ENCODE measurements at places on chromosomes 12 and 14.

GRCh38 chr12:85681333-85681732 lies 154.9 kb downstream of the RASSF9 start:
- no peak for DNase-seq

DNA sequence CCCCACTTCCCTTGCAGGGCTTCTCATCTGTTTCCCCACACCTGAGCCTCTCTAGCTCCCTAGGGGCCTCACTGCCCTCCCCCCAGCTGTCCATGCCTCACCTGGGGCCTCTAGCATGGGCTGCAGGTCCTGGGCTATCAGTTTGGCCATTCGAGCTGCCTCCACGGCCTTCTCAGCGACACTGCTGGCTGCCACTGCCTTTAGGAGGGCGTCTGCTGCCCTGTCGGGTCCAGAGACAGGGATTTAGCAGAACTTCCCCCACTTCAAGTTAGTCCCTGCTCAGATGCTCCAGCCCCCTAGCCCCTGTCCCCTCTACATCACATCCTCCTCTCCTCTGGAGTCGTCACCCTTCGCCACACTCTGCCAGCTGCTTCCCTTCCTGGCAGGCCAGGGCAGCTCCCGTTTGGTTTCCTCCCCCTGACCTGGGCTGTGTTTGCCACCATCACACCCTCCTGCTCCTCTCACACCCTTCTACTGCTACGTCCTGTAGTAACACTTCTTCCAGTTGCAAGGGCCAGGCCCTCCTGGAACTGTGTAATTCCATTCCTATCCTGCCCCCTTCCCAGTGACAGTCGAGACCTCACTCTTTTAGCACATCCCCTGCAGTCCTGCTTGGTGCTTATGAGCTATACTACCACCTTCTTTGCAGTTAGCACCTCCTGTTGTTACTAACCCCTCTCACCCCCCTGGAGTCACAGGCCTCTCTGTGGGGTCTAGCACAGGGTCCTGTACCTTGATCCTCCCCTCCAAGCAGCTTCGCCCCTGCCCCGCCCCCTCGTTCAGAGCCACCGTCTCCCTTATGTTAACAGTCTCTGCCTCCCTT lies 4.3 kb upstream of the AP1G2 start:
- no peak for DNase-seq

- DNase-seq: no peak
Observed at GRCh38 chr14:73422515-73422914, 35.8 kb downstream of the NUMB start.

DNA sequence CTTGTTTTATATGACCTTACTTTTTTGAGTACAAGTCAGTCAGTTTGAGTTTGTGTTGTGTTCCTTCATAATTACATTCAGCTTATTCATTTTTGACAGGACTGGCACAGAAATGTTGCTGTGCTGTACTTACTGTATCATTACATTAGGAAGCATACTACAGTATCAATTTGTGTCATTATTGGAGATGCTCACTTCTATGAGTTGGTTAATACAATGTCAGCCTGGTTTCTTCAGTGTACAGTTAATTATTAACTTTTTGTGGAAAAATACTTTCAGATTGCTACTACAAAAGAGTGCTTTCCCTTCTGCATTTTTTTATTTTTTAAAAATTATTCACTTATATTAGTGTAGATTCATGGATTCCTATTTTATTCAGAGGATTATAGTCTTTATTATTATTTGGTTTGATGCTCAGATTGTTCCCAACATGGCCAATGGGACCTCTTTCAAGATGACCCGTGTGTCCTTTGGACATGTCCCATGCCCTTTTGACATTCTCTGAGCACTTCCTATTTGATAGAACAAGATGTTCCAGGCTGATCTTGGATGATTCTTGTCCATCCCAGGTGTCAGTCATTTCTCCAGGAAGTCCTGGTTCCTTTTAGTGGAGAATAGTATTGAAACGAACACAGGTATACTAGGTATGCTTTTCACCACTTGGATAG lies 66.6 kb downstream of the MON2 start:
- DNase-seq: no peak

DNA sequence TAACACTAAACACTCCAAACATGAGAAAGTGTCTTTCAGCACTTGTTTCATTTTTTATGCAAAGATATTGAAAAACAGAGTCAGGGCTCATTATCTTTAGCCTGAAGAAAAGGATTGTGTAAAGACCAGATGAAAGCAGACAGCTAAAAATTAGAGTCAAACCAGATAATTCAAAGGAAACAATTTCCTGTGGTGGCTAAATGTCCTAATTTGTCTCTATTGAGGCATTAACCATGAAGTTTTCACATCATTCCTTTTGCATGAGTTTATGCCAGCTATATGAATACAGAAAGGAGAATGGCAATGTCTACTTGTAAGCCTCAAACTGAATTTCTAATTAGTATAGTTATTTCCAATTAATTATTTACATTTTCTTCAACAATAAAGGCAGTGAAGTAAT lies 338.5 kb downstream of the FSCB start:
- DNase-seq: no peak

DNA sequence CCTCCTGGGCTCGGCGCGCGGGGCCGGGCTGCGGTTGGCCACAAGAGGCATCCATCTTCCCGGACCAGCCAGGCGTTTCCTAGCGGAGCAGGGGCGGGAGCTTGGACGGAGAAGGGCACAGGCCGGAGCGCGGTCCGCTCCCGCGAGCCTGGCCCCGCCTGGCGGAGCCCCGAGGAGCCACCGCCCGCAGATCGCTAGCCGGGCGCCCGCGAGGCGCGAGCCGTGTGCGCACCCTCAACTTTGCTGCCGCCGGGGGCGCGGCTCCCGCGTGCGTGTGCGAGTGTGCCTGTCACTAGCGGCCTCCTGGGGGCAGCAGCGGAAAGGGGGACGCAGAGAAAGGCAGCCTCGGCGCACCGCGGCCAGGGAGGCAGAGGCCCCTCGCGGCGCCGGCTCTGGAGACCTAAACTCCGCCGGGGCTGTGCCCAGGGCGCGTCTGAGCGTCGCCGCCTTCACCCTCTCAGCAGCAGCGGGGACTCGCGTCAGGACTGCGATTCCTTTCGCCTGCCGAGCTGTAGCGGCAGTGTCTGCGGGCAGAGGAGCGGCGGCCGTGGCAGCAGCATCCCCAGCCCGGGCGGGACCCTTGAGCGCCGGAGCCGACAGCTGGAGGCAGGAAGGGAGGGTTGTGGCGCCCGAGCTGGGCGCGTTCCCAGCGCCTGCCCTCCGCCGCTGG lies 644 bp upstream of the SRGAP1 start:
- DNase-seq: peak; percentile 94

DNA sequence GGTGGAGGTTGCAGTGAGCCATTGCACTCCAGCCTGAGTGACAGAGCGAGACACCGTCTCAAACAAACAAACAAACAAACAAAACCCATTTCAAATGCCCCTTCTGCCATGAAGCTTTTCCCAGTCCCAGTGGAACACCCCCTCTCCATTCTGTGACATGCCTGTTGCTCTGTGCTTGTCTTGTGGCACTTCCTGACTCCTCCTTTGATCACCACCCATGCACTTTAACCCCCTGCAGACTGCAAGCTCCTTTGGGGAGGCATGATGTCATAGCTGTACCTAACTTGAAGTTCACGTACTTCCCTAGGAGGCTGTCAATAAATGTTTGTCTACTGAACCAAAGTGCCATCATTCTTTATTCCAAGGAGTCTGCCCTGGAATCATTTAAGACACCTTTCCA lies 64.7 kb downstream of the TMCC3 start:
- DNase-seq: no peak

DNA sequence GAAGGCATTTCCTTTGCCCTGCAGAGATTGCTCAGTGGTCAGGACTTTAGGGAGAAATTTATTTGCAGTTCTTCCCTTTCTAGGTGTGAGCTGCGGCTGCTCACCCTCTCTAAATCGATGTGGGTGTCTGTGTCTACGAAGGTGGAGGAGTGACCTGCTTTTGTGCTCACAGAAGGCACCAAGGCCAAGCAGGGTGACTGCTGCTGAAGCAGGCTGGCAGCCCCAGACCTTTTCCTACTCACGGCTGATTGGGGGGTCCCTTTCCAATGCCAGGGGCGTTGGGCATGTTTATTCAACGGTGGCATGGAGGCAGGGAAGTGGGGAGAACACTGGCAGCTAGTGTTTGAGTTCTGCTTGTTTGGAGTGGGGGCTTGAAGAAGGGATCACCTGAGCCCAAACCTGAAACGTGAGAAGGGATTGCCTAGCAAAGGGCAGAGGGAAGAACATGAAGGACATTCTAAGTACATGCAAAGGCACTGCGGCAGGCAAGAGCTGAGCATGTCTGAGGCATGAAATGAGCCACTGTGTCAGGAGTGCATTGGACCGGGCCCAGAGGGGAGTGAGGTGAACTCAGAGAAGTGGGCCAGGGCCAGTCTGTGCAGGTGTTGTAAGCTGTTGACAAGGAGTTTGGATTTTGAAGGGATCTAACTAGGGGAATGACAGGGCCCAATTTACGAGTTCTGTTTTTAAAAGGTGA lies 56.3 kb downstream of the CACNA1C start:
- no peak for DNase-seq

DNA sequence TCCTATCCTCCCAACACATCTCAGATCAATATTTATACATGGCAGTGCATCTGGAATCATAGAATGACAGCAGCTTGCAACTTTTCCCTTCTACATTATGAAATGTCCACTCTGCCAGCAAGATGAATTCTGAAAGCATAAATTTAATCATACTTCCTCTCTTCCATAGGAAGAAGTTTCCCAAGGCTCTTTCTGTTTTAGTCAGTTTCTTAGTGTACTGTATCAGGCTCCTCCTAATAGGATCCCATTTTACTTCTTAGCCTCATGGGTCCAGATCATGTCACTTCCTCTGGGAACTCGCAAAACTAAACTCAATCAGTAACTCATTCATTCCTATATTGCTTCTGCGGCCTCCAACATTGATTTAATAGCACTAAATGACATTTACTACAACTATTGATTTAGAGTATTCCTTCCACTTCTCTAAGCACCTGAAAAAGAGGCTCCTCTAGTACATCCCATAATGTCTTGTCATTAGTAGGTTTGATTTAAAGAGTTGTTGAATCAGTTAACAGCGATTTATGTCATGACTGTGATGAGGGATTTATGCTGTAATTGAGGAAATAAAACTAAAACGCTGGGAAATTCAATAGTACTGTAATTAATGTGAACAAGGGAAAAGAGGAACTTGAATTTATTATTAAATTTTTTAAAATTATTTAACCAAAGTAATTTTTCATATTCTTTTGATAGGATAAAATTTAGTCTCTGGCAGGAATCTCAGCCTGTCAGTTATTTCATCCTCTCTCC lies 4.0 kb downstream of the CLEC1A start:
- DNase-seq: no peak

DNA sequence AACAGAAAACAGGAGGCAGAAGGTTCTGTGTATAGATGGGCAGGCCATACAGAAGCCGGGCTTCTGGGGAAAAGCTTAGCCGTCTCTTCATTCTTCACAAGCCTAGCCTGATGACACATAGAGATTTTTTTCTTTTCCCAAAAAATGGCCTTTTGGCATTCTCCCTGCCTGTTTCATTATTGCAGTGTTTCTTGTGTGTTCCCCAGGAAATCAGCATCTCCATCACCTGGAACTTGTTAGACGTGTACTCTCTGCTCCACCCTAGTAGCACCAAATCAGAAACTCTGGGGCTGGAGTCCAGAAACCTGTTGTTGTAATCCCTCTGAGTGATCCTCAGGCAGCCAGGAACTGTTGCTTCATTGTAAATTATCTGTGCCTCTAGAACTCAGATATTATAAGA lies 388.1 kb downstream of the CCDC91 start:
- DNase-seq: no peak

GRCh38 chr14:92819011-92819597 lies 25.0 kb downstream of the GOLGA5 start:
- DNase-seq: no peak

DNA sequence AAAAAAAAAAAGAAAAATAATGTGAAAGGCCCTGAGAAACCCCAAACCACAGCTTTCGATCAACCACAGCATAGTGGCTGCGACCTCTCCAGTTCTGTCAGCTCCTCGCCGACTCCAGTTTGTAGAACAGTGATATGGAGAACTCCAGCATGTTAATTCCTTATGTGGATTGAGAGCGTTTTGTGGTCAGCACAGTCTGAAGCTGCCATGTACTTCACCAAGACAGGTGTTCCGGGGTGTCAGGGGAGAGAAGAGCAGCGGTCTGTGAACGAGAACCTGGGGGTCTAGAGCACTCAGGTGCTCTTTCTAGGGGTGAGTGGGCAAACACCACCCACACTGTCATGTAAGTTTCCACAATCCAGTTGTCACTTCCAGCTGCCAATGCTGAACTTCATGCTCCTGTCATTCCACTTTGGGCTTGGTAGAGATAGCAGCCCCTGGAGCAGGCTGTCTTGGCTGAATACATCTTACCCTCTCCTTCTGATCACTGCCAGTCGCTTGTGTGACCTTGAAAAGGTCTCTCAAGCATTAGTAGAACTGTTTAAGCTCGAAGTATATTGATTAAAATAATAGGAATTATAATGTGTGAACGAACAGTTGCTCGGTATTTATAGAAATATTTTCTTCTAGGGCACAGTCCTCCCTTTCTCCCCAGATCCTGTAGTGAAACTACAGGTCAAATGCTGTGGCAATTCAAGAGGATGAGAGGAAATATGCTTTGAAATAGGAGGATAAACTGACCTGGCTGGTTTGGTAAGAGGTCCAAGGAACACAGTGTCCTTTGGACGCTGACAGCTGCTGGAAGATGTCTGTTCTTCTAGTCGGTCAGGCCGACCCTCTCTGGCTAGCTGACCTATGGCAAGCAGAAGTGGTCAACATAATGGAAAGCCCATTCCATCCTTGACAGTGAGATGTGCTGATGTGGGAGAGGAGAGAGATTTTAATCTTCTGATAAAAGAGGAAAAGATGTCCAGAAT lies 15.7 kb upstream of the MAX start:
- DNase-seq: no peak

- DNase-seq: no peak
Observed at GRCh38 chr12:52521568-52522266, 1.5 kb upstream of the KRT5 start.

- no peak for DNase-seq
Observed at GRCh38 chr12:131917139-131917710, 11.9 kb upstream of the PUS1 start.

- no peak for DNase-seq
Observed at GRCh38 chr12:578748-579419, 84.4 kb downstream of the NINJ2 start.

DNA sequence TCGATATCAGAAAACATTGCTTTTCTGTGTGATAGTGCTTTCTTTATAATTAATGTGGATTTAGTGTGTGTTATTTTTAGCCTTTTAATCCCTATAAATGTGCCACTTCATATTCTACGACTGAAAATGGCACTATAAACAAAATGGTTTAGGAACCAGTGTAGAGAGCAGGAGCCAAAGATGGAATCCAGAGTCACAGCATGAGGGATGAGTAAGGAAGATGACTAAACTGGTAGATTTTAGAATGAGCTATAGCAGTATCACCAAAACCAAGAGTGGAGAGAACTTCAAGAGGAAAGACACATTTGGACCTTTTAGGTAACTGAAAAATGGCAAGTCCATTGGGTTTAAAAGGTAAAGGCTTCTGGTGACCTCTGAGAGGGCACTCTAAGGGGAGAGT lies 887.2 kb downstream of the NRXN3 start:
- no peak for DNase-seq
